ENCODE measurements at places on chromosomes 1 and 21.
A peak's percentile ranks its signal among the peaks of the same experiment; 100 is the strongest.

DNA sequence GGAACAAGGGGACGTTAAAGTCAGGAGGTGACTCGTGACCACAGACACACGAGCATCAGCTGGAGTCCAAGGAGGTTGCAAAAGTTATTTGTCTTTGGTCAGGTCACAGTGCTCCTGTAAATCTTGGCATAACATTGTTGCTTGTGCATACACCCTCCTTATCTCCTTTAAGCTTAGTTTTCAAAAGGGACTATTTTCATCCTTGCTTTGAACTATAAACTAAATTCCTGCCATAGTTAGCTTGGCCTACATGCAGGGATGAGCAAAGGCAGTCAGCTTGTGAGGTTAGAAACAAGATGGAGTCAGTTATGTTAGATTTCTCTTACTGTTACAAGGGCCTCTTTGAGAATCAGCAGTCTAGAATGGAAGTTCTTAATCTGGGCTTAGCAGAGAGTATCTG, 28.0 kb upstream of the FASLG start:
- DNase-seq: peak; percentile 46

DNA sequence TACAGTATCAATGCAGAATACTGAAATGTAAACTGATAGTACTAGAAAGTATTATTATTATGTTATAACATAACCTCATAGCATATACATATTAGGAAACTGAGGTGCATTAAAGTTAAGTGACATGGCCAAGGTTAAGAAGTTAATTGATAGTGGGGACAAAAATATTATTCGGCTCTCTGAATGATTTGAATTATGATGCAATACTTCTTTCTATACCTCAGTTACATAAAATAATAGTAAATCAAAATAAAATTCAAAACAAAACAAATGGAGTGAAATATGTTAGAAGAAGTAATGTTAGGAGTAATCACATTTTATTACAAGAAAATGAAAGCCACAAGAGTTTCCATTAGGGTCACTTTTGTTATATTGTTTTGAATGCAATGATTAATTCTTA, 455.2 kb downstream of the PLA2G4A start:
- no peak for DNase-seq

GRCh38 chr21:15667819-15668218, 62.0 kb upstream of the USP25 start:
- no peak for DNase-seq

GRCh38 chr1:89198491-89199072, at the start of gene GBP4:
Gene GBP4 (minus strand): TSS chr1:89198942. CDS start chr1:89198834, 108 bp downstream.
- DNase-seq: peak; percentile 56

GRCh38 chr1:61181067-61182038, 99.0 kb downstream of the NFIA start:
- DNase-seq: no peak

- DNase-seq: no peak
Observed at GRCh38 chr1:242764161-242764560, 239.7 kb upstream of the PLD5 start.
